ENCODE measurements at places on chromosomes 7 and 10.

DNA sequence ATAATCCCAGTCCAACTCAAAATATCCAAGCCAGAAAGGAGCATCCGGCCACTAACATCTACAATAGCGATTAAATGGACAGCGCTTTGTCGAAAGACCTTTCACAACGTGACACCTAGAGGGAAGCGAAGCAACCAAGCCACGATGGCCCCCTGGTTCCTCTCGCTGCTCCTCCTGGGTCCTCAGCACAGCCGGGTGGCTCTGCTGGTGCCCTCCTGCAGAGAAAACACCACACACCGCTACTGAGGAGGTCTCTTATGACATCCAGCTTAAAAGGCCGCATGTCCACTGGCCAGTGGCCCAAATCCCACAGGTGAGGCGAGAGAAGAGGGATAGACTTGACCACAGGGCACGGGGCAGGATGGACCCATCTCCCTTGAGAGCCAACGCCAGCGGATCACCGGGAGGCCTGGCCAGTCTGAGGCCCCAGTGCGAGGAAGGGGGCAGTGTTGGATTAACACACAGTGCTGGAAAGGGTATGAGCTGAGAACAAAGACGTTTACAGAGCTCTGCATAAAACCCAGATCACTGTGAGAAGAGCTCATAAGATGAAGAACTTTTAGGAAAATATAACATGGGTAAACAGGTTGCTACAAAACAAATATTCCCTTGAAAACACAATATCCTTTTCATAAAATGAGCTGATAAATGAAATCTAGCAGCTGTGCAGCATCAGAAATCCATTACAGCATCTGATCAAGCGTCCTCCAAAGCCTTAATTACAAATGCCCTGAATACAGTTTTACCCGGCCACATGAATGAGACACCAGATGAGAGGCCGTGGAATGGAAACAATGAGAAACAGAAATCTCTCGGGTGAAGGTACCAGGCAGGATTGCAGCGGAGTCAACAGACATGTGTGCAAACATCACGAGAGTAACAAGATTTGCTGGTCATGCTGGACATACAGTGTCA is 236.7 kb downstream of the DIP2C start:
- no peak for DNase-seq

- no peak for DNase-seq
These were observed 87.3 kb upstream of the CYTH3 start for GRCh38 chr7:6359734-6360133.

GRCh38 chr10:93160829-93161228 is 87.1 kb downstream of the CYP26A1 start:
- no peak for DNase-seq

DNA sequence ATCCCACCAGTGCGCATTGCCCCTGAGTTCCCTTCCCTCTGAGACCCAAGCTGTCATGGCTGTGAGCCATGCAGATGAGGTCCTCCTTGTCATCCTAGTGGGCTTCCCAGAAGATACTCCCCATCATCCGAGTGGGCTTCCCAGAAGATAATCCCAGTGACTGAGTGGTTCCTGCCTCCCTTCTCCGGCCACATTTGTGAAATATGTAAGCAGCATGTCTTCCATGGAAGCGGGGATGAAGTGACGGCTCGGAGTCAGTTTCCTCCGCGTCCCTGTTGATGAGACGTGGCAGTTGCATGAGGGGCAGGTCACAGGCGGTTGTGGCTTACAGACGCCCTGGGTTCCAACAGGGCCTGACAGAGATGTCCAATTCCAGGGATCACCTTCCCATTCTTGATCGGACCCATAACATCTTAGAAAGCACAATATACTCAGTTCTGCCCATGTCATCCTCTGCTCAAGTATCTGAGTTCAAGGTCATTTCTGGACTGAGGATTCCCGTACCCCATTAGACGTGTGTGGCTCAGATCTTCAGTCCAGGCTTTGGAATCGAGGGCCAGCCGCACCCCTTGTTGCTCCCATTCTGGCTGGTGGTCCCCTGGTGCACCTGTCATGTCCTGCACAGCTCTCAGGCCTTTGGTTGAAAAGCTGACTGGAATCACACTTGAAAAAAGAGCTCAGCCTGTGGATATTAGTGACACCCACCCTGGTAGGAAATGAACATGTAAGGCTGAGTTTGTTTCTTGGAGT is 166.9 kb downstream of the PTPRN2 start:
- DNase-seq = no peak

DNA sequence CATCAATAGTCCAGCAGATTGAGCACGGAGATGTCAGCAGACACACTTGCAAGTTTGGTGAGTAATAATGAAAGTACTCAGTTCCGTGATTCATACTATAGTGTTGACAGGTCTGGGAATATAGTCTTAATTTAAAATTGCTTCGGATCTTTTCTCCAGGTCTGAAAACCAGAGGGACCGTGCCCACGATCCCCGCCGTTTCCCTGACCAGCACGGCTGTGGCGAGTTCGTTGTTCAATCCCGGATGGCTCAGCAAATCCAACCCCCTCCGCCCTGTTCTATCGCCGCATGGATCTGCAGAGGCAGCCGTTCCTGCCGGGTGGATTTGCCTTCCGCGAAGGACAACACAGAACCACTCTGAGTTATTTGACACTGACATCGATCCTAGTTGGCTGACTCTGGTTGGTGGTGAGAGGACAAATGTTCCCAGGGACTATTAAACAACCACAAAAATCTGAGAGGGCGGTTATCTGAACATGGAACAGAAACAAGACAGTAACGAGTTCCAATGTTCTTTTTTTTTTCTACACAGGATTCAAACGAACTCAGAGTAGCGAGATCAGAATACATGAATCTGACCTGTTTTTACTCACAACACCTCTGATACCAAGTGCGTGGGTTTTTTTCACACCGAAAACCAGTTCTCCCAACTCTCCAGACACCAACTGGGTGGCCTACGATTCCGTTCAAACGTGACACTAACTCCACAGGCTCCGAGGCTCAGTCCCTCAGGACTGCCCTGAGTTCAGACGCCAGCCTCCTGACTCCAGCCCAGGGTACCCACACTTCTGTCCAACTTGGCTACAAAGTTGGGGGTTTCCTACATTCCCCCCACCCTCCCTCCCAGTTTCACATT is 52.7 kb downstream of the RBM17 start:
- DNase-seq = no peak

- DNase-seq = no peak
These were observed 61.5 kb downstream of the HYCC1 start for GRCh38 chr7:22952306-22953015.

DNA sequence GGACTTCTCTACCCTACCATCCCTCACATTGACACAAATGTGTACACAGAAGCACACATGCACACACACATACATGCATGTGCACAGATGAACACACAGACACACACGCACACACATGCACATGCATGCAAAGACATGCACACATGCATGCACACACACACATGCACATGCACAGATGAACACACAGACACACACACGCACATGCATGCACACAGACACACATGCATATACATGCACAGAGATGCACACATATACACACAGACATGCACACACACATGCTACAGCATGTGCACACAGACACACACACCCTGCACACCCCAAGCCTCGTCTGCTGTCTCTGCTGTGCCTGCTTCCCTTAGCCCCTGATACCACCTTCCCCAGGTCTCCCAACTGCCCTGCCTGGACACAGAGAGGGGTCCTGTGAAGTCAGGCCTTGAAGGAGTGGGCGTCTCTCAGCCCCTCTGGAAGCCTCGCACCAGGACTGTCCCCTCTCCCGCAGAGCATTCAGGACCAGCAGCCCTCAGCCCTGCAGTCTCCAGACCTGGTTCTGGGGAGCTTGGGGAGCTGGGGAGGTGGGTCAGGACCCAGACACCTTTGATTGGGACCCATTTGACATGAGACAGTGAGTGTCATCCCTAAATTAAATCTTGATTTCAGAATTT is 181.8 kb downstream of the DNAJB6 start:
- no peak for DNase-seq

DNA sequence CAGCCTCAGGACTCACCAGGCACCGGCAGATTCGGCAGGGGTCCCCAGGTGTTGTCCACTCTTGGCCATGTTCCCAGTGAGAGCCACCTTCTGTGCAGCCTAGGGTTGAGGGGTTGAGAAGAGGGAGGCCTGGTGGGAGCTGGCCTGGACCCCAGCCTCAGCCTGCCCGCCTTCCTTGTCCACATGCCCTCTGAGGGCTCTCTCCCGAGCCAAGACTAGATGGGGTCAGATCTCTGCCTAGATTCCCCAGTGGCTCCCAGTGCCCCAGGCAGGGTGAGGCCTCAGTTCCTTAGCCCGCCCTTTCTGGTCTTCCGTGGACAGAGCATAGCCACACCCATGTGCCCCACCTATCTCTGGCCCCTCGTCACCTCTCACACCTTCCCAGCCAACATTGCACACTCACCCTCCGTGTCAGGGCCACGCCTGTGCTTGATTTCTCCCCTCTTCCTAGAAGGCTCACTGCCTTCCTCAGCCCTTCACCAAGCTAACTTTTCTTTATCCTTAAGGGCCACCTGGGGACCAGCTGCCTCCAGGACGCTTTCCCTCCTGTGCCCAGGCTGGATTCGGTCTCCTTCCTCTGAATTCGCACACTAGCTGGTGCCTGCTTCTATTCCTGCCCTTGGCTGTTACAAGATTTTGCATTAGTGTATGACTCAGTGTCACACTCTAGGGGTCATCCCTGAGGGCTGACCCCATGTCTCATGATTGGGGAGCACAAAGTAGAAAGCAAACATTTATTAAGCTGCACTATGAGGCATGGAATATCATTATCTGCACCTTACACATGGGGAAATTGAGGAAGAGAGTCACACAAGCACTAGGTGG is 7.5 kb downstream of the KCP start:
- DNase-seq = no peak

- no peak for DNase-seq
These were observed 211.9 kb upstream of the GLI3 start for GRCh38 chr7:42448901-42449300.

DNA sequence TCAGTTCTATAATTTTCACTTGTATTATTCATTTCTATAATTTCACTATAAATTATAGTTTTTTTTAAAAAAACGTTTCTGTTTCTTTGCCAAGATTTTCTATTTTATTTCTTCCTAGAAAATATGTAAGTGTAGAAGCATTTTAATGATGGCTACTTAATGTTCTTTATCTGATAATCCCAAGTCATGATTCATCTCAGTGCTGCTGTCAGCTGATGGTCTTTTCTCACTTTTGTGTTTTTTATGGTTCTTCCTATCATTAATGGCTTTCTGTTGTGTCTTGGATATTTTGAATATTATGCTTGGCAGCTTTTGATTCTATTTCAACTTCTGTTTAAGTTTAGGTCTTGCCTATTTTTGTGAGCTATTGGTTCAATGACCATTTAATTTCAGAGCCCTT is 268.6 kb downstream of the BAMBI start:
- no peak for DNase-seq

DNA sequence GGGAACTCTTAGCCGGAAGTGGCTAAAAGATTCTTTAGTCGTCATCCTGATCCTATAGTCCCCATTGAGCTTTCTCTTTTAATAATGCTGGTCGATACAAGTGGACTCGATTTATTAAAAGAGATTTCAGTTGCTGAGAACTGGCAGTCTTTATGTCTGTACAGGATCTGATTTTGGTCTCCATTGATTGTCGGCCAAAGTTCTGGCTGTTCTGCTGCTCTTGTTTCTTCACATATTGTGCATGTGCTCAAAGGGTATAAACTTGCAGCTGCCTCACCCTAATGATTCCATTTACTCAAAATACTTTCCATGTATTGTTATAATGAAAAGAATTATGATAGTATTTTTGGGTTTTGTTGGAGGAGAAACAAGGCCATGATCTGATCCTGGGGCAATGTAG is 100.7 kb upstream of the CTTNBP2 start:
- no peak for DNase-seq

- no peak for DNase-seq
These were observed 70.3 kb upstream of the MXI1 start for GRCh38 chr10:110137142-110137545.

DNA sequence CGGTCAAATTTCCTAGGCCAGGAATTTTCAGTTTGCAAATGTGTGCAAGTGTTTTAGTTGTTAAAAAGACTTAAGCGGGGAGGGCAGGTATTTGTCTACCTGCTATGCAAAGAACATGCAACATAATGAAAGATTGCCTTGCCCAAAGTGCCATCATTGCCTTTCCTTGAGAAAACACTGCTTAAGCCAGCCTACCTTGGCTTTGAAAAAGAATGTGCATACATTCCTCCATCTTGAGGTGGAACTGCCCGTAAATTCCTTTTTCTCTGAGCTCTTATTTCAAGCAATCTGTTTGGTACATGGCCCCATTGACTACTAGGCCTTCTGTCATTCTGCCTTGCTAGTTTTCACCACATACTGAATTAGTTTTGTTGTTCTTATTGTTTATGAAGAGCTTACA is 29.3 kb downstream of the BZW2 start:
- no peak for DNase-seq

GRCh38 chr7:7054252-7054830 is 128.0 kb upstream of the C1GALT1 start:
- no peak for DNase-seq

- no peak for DNase-seq
These were observed 32.8 kb downstream of the CPED1 start for GRCh38 chr7:121020989-121021969.

- no peak for DNase-seq
These were observed 544.2 kb downstream of the KIF20B start for GRCh38 chr10:90245623-90246022.

DNA sequence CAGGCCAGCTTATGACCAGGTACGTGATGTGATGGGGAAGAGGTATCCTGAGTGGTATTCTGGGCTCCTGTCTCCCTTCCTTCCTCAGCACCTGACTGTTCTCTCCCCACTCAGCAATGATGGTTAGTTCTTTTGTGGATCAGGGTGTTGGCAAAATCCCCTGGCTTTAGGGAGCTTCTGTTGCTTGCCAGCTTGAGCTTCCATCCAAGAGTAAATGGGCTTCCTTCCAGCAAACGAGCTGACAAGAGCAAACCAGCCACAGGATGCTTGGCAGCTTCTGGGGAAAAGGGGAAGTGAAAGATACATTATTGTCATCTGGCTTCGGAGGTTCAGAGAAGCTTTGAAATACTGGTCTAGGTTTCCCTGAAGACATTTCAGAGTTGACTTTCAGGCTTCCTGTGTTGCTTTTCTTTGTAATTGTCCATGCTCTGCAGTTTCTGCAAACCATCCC is 5.2 kb downstream of the DUSP5 start:
- DNase-seq = no peak

GRCh38 chr7:54814401-54814800 is 55.4 kb upstream of the SEC61G start:
- DNase-seq = no peak

DNA sequence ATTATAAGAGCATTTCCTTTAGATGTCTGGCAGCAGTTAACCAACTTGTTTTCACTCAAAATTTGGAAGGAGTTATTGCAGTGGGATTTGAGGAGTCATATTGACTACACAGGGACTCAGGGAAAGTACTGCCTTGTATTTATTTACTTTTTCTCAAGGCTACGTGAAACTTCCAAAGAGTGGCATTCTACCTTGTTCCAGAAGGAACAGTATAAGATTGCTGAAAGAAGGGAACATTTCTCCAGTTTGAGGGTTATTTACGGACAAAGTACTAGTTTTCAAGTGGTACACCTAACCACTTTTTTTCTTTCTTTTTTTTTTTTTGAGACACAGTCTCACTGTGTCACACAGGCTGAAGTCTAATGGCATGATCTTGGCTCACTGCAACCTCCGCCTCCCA is 5.1 kb downstream of the MORN4 start:
- DNase-seq = no peak

- no peak for DNase-seq
These were observed 8.5 kb upstream of the NFE2L3 start for GRCh38 chr7:26143298-26144048.
